ENCODE measurements at places on chromosomes 2 and 18.

DNA sequence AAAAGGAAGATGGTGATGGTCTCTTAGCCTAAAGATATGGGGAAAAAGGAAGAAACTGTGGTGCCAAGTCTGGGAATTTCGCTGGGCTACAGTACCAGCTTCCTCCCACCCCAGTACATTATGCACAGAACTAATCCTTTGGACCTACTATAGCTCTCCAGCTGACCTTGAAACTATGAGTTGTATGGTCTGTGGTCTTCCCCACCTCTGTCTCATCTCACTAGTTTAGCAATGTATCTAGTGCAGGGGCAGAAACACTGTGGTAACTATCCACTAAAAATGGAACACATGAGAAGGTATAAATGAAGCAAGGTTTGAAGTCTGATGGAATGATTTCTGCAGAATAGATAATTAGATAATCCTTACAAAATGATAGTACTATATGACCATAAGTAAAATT lies 190.4 kb upstream of the CCDC150 start:
- DNase-seq = no peak

DNA sequence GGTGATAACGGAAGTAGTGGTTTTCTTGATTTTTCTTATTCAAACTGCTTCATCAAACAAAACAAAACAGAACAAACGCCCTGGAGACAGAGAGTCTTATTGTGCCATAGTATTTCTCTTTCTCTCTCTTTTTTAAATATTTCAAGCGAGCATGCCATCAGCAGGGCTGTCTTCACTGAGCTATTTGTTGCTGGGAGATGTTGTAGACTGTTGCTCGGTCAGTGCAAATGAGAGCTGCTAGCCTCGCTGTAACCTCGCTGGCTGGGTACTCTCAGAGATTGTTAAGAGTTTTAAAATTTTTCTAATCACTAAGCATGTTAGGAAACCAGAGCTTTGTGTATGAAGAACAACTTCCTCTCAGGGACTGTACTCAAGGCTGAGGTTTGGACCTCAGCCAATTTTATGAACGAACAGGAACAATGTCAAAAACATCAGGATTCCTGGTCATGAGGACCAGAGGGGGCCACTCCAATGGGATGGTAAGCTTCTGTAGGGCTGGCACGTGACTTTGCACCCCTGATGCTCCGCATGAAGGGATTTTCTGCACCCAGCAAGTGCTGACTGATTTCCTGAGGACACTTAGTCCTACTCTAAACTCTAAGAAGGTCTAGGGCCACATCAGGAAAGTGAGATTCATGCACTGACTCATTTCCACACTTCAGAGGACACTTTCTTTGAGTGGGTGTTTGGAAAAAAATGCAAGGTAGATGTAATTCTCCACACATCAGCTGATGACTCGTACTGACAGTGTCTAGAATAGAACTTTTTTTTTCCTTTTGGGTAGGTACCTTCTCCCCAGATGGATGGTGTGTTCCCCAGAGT lies 59.8 kb upstream of the IL1R1 start:
- peak; percentile 45 for DNase-seq

DNA sequence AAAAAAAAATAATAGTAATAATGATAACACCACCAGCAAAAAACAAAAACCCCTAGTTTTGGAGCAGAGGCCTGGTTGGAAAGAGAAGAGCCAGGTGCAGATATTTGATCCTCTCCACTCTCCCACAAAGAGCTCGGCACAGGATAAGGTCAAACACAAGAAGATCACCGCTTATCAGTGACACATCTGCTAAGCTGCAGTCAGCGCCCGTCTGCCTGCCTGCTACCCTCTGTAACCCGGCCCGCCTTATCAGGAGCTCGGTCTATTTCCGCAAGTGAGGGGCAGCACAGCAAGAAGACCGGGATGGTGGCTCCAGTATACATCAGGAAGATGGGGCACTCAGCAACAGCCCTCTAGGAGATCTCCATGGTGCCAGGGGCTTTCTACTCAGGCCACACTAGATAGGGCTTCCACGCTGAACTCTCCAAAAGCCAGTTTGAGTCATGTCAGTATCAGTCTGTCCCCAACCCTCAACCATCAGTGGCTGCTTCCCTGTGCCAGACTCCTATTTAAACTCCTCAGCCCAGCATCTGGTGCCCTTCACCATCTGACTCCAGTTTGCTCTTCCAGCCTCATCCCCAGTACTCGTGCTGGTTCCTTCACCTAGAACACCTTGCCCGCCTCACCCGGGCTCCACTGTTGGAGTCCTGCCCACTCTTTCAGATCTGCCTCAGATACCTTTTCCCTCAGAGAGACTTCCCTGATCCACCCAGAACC lies 67.3 kb upstream of the PPP1CB start:
- no peak for DNase-seq

DNA sequence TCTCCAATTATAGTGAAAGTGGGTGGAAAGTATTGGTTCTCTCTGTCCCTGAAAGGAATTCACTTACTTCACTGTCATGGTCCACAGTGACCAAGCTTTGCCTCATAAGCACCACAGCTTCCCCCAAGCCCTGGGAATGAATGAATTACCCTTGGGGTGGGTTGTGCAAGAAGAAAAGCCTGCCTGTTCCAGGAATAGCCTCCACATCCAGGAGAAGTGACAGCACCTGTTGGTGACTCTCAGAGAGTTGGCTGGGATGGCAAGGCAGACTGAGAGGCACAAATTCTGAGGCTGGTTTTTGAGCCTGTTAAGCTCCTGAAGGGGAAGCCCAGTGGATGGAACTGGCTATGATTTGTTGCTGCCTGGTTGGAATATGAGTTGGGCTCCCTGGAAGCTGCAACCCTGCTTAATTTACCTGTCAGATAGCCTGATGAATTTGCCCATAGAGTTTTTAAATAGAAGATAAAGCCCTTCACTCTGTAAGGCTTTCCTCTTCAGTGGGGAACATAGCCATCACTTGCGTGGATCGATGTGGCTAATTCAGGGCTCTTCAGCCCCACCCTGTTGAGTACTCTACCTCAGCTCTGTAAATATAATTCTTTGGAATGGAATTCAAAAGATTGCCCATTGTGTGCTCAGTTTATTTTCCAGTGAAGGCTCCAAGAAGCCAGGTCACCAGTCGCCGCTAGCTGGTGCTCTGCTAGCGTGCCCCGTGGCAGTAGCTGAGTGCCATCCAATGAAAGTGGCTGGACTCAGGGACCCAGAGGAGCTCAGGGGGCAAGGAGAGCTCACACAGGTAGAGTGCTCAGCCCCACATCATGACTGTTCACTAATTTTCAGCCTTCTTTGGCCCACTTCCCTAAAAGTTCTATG lies 479.3 kb downstream of the IRS1 start:
- no peak for DNase-seq

DNA sequence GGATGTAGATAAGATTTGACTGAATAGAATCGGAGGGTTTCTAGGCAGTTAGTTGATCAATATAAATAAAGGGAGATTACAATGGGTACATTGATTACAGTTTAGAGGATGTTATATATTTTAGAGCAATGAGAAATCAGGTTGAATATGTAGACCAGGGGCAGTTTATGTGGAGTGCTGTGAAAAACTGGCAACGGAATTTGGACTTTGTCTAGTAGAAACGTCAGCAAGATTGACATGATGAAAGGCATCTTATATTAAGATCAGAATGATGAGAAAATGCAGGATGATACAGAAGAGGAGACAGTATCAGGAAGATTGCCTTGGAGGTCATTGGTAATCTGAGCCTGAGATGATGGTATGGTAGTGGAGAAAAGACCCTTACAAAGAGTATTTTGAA lies 39.9 kb downstream of the RAB10 start:
- DNase-seq = no peak

DNA sequence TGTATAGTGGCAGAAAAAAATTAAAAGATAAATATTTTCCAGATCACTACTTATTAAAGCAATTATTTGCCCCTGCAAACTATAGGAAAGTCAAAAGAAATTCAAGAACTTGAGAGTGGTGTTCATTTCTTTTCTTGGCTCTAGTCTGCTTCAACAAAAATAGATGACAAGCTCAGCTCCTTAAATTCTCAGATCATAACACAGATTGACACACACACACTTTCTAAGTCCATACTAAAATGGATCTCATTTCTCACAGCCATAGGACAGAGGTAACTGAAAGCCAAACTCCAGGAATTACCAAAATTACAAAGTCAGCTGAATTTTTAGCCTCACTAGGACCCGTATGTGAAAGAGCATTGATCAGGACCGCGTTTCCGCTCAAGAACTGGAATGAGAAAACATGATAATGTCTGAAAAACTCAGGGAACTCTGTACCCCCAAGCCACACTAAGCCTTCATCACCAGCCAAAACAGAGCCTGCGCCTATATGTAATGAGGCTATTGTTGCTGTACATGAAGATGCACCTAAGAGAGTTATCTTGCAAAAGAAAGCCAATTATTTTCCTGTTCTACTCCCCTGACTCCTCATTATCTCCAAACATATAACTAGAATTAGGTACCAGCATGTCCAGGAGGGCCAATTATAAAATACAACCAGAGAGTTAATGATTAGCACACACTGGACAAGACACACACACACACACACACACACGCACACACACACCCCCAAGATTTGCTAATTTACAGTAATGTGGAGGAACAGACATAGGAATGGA lies 16.5 kb upstream of the EFR3B start:
- DNase-seq = no peak

DNA sequence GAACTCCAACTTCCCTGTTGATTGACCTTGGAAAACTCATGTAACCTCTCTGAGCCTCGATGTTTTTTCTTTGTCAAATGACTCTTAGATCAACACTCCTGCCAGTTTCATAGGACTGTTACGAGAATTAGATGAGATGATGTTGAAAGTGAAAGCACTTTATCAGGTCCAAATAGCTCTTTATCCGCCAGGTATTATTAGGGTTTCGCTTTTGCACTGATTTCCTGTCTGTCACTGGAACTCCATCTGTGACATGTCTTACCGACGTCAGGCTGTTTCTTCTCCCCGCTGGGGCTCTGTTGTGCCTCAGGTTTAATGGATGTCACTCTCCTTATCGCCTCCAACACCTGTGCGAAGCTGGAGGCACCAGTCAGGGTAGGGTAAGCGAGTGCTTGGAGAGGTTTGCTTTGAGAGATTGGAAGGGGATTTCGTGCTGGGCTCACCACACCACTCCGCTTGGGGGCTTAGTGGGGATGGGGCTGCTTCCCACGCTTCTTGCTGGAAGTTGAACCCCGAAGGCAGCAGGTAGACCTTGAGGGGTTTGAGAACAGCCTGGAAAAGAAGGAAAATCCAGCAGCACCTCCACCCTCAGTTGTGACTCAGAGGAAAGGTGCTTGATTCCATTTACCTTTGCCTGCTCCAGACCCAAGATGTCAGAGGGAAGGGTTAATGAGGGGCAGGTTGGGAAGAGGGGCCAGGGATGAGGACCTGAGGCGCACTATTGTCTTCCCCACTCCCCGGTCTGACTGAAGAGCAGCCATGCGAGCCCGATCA lies 4.3 kb downstream of the GAD1 start:
- no peak for DNase-seq

GRCh38 chr2:151038516-151038915 lies 223.1 kb downstream of the RBM43 start:
- DNase-seq = no peak

DNA sequence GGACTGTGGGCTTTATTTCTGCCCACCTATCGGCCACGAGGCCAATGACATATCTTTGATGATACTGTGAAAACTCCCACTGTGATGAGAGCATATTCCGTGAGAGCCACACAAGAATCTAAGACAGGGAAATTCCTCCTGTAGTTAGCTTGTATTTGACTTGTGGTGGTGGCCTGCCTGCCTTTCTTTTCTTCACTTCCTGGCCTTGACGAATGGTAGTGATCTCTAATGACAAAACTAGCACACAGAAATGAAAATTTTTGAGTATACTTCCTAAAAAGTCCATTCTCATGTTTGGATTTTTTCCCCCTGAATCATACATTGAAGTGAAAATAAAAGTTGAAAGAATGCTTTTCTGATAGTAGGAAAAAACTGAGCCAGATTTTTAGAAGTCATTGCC lies 94.4 kb downstream of the MGAT5 start:
- no peak for DNase-seq

- DNase-seq = no peak
Measured at GRCh38 chr2:96841701-96842495, 1.9 kb downstream of the ANKRD23 start.

DNA sequence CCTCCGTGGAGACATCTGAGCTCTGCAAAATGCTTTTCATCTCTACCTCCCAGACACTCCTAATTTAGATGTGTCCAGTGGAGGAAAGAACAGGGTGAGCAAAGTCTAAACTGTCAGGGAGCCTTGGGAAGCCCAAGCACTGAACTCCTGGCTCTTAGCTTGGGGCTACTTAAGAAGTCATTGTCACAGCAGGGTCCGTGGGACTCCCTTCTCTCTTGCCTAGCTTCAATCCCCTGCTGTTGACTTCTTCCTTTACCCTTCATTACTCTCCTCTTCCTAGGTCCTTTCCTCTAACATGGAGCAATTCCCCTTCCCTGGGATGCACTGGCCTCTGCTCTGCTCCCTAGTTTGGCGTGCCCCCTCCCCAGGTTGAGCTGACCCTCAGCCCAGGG lies 3.4 kb downstream of the OSR1 start:
- DNase-seq = no peak

DNA sequence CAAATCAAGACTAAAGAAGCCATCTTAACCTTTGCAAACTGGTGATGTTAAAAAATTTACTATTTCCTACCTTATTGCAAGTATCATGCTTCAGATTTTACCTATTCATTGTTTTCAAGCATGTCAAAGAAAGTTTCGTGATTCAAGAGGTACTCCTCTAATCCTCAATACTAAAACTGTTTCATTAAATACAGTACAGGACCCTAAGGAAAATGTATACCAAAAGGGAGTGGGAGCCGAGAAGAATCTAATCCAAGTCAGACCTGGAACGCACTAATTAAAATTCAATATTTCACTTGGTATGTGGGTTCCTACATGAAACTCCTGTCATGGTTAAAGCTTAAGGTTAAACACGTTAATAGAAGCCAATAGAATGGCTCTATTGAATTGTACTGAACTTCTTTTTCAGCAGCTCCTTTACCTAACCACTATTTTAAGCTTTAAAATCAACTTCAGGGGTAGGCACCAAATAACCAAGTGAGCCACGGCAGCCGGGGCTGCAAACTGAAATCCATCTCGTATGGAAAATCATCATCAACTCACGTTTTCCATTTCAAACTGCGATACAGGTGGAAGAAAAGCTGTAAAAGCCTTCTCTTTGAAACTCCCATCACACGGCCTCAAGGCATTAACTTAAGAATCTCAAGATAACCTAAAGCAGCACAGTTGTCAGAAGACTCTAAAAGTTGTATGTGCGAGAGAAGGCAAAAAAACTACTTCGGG lies 188.8 kb downstream of the ZEB2 start:
- no peak for DNase-seq

- no peak for DNase-seq
Measured at GRCh38 chr18:79399275-79400081, 3.7 kb downstream of the NFATC1 start.

GRCh38 chr2:236527159-236527630 lies 42.4 kb upstream of the ACKR3 start:
- DNase-seq = no peak

Data from HS-5 (cell line).